ENCODE measurements at places on chromosomes 5 and 9.

DNA sequence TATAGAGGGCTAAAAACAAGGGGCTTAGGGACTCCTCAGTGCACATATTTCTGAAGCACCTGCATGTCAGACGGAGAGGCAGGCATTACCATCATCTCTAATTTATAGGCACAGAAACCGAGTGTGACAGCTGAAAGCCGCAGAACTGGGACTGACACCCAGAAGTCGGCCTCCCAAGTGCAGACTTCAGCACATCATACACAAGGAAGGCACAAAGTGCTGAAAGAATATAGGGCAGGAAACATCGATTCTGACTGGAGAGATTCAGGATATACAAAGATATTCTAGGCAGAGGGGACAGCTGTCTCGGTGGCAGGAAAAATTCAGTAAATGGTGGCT, 11.2 kb downstream of the MRPS27 start:
- no peak for DNase-seq

GRCh38 chr5:26948921-26949320, 89.5 kb downstream of the CDH9 start:
- DNase-seq, result no peak

DNA sequence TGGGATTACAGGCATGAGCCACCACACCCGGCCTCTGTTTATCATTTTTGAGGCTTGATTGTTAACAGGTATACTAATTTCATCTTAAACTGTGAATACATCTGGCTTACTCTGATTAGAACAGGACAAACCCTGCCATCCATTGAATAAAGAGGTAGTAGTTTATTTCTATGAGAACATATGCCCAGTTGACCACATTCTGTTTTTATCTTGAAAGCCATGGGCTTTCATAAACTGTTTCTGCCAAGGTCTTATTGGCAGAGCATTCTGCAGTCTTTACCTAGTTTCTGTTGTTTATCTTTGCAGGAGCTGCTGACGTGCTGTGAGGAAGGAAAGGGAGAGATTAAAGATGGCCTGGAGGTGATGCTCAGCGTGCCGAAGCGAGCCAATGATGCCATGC, 184.9 kb upstream of the OTULINL start:
- no peak for DNase-seq

DNA sequence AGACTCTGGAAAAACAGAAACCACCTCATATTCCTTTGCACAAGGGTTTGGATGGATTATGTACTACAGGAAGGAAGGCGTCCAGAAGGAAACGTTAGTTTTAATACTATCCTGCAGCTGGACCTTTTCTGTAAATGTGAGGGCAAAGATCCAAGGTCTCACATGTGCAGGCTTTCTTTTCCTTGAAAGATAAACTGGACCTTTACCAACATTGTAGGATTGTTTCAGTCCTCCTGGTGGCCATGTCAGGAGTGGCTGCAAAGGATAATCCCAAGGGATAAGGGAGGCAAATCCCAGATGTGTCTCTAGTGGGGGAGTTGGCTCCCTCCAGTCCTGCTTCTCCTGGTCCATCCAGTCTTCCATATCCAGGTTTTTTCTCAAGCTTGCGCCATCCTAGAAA, 397.5 kb downstream of the HTR1A start:
- DNase-seq, result no peak

DNA sequence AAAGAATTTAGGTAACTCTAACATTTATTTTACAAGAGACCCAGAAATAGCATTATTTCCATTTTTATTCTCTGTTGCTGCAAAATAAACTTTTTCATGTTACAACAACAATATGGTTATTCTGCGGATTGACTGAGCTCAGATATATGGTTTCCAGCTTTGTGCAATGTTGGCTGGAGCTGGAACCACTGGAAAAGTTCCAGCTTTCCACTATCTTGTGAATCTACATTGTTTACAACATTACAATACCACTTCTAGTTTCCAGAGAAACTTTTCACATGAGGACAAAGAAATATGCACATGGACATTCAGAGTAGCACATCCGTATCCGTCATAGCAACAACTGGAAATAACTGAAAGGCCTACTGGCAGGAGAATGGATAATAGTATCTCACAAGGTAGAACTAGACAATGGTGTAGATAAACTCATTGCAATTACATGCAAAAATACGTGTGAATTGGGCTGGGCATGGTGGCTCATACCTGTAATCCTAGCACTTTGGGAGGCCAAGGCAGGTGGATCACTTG, 436.1 kb upstream of the ADAMTS16 start:
- DNase-seq, result no peak

DNA sequence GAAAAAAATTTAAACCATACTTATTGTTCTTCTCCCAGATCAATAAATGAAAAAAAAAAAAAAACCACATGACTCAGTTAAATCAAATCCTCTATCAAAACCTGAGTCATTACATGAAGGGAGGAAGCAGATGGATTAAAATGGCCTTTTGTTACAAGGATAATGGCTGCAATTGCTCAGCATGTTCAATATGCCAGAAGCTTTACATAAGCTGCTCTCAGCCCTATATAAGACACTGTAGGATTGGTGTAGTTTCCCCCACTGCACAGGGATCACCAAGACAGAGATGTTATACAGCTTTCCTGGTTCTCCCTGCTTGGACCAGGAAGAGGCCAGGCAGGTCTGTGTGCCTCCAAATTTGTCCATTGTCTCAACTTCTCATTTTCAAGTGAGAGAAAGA, 101.6 kb upstream of the MAP1B start:
- DNase-seq, result no peak
